ENCODE measurements at places on chromosomes 11 and 22. TPM values are rescaled to one million over a fixed set of nuclear protein-coding genes. Genes with fewer than 3 reads are reported as not detected.

Gene VSIG10L2
- total RNA-seq = not detected

Gene HTR3B
- total RNA-seq = not detected

Gene RASGRP2
- 0.58 TPM for total RNA-seq

Gene DNAJB13
- not detected for total RNA-seq

Gene MUC5AC
- not detected for total RNA-seq

Gene TMEM126A
- 45.0 TPM for total RNA-seq

Gene DSCAML1
- total RNA-seq = not detected

Gene MPPED1
- not detected for total RNA-seq

Gene NCR3LG1
- total RNA-seq = 4.0 TPM

Gene RHOD
- 11.2 TPM for total RNA-seq

Gene IGSF22
- not detected for total RNA-seq

Gene RAB30
- total RNA-seq = 4.1 TPM

Gene SCGB1A1
- total RNA-seq = not detected

Gene SLC22A12
- not detected for total RNA-seq

Gene HEPHL1
- not detected for total RNA-seq

Gene INSC
- total RNA-seq = 20.8 TPM

Gene HINFP
- 7.8 TPM for total RNA-seq
